ENCODE measurements at places on chromosomes 4 and X.

GRCh38 chr4:118313098-118313497, 39.7 kb downstream of the PRSS12 start:
- no peak for DNase-seq

DNA sequence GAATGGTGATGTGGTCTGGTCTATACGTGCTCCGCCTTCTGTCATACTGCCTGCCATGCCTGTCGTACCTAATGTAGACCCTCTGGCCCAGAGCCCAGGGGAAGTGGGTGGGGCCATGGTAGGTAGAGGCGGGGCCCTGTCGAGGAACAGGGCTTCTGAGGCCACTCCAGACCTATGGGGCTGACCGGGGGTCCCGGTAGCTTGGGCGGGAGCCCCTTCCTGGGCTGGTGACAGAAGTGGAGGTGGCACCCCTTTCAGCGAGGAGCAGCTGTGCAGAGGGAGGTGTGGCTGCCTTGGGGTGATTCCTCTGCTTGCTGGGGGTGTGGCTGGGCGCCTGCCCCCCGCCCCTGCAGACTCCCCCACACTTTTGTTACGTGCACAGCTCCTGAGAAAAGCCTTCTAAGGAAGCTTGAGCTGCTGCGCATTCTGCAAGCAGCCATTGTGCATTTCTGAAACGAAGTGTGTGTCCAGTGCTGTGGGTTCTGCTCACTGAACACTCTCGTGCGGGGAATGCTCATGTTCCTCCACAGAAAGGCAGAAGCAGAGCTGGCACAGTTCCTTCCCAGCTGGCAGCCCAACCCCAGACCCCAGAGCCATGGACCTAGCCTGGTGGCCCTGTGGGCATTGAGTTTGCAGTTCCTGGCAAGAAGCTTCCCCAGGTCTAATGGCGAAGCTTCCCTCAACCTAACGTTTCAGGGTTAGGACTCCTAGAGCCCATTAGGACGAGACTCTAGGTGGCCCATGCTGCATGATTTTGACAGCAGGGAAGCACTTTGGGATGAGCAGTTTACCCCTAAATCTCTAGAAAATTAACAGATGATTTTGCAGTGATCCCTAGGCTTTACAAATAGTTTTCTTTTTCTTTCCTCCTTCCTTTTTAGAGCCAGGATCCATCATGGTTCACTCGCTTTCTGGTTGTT, 72.7 kb upstream of the HGFAC start:
- no peak for DNase-seq

DNA sequence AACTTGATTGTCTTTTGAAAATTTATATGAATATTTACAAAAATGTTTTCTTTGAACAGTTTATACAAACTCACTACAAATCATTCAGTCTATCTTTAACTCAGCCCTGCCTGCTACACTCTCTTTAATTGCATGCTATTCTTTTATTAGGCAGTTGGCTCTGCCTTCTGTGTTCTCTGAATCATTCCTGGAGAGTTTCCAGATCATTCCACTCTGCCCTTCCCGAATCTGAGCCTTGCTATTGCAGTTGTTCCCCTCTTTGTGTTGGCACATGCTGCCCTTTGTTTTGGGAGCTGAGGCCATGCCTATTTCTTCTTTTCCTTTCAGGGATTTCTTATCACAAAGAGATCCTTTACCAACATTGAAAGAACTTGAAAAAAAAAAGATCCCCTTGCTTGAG, 8.7 kb upstream of the TECRL start:
- no peak for DNase-seq

DNA sequence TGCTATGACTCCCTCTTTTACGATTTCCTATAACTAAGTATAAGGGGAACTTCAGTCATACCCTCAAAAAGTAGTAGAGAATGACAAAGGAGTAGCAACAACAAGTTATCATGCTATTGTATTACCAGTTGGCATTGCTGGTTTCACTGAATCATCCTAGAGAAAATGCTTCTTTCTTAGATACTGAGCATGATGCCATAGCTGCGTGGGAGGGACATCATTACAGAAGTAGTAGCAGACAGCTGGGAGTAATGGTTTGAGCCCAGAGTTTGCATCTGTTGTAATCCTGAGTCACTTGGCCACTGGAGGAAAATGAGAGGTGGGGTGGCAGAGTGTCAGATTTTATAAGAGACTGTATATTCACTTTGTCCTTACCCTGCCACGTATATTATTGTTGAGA, 38.6 kb downstream of the MTMR1 start:
- DNase-seq = no peak

DNA sequence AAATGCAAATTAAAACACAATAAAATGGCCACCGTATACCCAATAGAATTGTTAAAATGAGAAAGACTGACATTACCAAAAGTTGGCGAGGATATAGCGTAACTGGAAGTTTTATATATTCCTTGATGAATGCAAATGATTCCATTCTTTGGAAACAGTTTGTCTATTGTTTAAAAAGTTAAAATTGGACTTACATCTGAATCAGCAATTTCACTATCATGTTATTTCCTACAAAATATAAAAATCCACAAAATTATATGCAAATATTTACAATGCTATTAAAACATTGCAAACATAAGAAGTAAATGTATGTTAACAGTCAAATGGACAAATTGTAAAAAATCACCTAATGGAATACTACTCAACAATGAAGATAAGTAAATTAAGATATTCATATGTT, 852.2 kb upstream of the NDST4 start:
- no peak for DNase-seq

- DNase-seq = no peak
Measured at GRCh38 chr4:61395754-61396153, 195.6 kb downstream of the ADGRL3 start.

GRCh38 chr4:16051980-16052379, 31.8 kb downstream of the PROM1 start:
- no peak for DNase-seq

- DNase-seq = no peak
Measured at GRCh38 chr4:173138624-173139023, 30.0 kb upstream of the GALNT7 start.

DNA sequence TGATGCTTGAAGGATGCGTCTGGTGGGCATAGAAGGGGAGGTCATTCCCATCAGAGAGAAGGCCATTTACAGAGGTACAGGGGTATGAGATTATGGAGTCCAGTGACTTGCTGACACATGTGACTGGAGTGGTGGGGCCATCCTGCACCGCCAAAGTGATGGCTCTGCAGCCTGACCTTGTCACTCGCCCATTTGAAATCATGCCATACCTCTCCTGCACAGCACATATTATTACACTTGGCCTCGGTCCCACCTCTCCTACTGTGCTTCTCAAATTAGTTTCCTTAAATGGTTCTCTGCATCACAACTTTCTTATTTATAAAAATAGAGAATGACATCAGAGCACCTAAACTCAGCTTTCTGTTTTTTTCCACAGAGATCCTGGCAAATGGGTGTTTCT, 60.7 kb upstream of the HAND2 start:
- no peak for DNase-seq

DNA sequence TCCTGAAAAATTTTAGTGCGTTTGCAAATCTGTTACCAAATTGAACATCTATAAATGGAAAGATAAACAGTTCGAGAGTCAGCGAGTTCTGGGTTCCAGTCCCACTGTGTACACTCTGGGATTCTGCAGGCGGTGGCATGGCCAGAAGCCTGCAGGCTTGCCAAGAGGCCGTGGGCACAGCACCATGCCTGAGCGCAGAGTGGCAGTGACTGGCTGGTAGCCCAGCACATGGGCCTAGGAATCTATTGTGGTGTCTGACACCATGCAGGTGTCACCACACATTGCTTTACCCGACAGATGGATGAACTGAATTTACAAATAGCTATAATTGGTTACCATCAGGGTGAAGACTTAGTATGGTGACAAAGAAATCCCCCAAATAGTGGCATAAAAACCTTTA, 71.7 kb upstream of the TLR3 start:
- no peak for DNase-seq

GRCh38 chr4:8167815-8168214, 9.2 kb upstream of the ABLIM2 start:
- no peak for DNase-seq

GRCh38 chr4:150348079-150348478, 233.9 kb upstream of the MAB21L2 start:
- no peak for DNase-seq

Data from GM13977 (cell line).